ENCODE measurements at places on chromosomes 16 and 17.

DNA sequence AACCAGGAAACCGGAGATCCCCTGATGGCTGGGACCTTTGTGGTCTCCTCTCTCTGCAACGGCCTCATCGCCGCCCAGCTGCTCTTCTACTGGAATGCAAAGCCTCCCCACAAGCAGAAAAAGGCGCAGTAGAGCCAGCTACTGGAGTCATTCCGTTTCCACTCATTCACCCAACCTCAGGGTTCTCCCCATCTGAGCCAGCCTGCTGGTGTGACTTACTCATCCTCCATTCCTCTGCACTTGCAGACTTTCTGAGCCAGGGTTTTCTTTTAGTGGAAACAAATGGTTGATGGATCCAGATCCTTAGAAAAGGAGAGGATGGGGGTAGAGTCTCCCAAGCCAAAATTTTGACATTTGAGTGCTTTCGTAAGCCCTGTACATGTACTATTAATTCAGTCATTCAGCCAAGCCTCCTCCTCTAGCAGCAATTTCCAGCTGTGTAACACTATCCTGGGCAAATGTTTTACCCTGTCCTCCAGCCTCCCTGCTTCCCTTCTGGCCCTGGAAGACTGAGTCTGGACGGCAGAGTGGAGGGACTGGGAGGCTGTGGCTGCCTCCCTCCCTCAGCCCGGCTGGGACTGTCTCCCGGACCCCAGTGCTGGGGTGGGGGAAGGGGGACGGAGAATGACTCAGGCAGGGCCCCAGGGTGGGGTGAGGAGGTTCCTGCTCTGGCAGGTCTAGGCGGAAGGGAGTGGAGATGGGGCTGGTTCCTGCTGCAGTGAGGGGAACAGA lies 2.3 kb downstream of the SOX15 start:
- DNase-seq, result no peak

- DNase-seq, result no peak
Observed at GRCh38 chr16:81004646-81005353, 1.9 kb downstream of the CMC2 start.

DNA sequence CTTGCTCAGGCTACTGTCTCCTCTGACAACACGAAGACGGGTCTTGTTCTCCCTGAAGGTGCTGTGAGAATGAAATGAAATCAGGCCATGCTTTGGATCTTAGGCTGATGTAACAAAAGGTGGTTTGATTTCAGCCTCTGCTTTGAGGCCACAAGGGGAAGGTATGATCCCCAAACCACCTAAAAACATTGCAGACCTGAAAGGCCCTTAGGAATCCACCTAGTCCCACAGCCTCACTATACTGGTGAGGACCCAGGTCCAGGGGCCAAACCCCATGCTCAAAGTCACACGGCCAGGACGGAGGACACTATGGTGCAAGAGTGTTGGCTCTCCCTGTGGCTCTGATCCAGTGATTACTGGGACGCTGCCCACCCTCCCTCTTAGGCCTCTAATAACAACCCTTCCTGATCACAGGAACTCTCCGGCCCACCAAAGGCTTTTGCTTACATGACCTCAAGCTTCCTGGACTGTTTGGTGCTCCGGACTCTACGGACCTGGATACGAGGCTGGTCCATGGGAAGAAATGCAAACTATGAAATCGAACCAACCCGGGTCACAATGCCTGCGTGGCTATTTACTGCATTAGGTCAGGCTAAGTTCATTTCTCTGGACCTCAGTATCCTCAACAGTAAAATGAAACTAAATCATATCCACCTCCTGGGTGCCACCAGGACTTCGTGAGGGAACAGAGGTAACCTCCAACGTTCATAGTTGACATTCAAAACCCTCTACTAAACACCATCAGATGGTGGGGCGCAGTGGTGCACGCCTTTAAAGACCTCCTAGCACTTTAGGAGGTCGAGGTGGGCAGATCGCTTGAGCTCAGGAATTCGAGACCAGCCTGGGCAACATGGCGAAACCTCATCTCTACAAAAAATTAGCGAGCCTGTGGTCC lies 1.5 kb downstream of the TRIM25 start:
- no peak for DNase-seq

- no peak for DNase-seq
Observed at GRCh38 chr17:336110-337021, 16.2 kb downstream of the RPH3AL start.

- DNase-seq, result no peak
Observed at GRCh38 chr17:65742403-65743307, 181.2 kb upstream of the AXIN2 start.

GRCh38 chr16:85872734-85873133 lies 26.2 kb upstream of the IRF8 start:
- DNase-seq, result no peak

DNA sequence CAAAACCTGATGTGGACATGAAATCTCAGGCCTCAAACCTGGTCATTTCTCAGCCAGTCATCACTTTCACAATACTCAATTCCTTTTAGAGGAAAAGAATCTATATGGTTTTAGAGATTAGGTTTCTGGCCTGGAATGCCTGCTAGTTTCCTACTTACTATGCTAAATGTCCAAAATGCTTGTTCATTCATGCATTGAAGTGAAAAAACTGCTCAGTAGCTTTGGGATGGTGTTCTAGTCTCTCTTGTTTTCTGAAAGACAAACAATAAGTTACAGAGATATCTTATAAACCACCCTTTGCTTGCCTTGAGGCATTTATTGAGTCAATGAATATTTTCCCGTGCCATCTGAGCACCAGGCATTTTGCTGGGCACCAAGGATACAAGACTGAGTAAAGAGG lies 1146.5 kb upstream of the GOT2 start:
- no peak for DNase-seq

GRCh38 chr17:49502254-49502653 lies 7.2 kb downstream of the NGFR start:
- DNase-seq, result no peak

GRCh38 chr16:87849419-87850008 lies 19.8 kb downstream of the SLC7A5 start:
- no peak for DNase-seq

GRCh38 chr16:12097523-12098428 lies 121.2 kb downstream of the SNX29 start:
- no peak for DNase-seq

- DNase-seq, result no peak
Observed at GRCh38 chr16:87437911-87438610, 45.9 kb downstream of the MAP1LC3B start.

GRCh38 chr17:14942526-14943190 lies 322.5 kb downstream of the PMP22 start:
- DNase-seq, result no peak

- DNase-seq, result no peak
Observed at GRCh38 chr17:71485426-71485825, 635.4 kb upstream of the SOX9 start.

DNA sequence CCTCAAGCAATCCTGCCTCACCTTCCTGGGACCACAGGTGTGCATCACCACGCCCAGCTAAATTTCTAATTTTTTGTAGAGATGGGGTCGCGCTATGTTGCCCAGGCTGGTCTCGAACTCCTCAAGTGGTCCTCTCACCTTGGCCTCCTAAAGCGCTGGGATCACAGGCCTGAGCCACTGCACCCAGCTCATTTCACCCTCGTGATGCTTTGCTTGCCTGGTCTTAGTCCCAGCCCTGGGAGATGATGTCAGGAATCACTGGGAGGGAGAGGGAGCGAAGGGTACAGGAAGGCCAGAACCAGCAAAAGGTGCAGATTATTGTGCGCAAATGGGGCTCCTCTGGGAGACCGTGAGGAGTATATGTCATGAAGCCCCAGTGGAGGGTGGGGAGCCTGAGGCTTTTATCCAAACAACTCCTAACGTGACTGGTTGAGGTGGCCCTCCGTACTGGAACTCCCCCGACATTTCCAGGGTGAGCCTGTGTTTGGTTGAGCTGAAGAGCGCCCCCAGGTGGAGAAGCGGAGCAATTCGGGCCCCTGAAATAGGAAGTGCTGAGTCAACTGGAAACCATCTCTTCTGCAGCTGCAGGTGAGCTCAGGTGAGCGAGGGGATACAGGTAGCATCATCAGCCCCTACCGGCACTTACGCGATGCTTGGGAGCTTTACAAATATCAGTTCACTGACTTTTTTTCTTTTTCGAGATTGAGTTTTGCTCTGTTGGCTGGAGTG lies 41.2 kb upstream of the HAPSTR1 start:
- DNase-seq, result no peak

GRCh38 chr16:80583466-80583865 lies 42.7 kb downstream of the DYNLRB2 start:
- DNase-seq, result no peak

GRCh38 chr17:50866950-50867362 lies 802 bp upstream of the TOB1 start:
- no peak for DNase-seq

GRCh38 chr17:4648741-4649140 lies 7.3 kb upstream of the ALOX15 start:
- peak; percentile 55 for DNase-seq

- DNase-seq, result no peak
Observed at GRCh38 chr16:79805621-79806020, 205.1 kb upstream of the MAF start.

- DNase-seq, result no peak
Observed at GRCh38 chr17:33202021-33202420, 91.1 kb downstream of the ASIC2 start.

- no peak for DNase-seq
Observed at GRCh38 chr17:11330826-11331225, 89.8 kb downstream of the SHISA6 start.

GRCh38 chr17:58534331-58534730 lies 19.9 kb upstream of the MTMR4 start:
- DNase-seq, result no peak

- DNase-seq, result no peak
Observed at GRCh38 chr16:58733248-58733670, 857 bp downstream of the GOT2 start.

DNA sequence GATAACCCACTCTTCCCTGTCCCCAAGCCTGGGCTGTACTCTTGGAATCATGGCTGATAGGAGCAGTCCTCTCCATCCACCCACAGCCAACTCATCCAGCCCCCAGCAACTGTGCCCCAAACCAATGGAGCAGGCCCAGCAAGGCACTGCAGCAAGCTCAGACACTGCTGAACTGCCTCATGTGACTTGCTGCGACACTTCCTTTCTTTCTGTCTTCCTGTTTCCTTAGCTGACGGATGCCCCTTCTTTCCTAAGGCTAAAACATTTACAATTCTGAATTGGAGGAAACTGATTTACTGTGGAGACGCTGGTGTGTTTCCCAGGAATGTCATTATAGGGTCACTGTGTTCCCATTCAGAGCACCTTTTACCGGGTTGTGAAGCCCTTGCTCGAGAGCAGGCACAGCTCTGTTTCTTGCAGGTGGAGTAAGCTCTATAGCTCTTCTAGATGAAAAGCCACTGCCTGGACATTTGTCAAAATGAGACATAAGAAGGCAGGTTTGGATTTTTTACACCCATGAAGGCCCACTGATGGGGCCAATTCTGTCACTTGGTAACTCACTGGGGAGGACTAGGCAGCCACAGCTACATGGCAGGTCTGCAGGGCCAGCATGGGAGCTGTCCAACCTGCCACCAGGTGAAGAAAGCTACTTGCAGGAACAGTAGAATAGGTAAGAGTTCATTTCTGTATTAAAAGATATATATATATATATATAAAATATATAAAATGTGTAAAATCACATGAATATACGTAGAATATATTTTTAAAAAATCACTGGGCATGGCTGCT lies 27.4 kb downstream of the TMEM11 start:
- DNase-seq, result no peak

DNA sequence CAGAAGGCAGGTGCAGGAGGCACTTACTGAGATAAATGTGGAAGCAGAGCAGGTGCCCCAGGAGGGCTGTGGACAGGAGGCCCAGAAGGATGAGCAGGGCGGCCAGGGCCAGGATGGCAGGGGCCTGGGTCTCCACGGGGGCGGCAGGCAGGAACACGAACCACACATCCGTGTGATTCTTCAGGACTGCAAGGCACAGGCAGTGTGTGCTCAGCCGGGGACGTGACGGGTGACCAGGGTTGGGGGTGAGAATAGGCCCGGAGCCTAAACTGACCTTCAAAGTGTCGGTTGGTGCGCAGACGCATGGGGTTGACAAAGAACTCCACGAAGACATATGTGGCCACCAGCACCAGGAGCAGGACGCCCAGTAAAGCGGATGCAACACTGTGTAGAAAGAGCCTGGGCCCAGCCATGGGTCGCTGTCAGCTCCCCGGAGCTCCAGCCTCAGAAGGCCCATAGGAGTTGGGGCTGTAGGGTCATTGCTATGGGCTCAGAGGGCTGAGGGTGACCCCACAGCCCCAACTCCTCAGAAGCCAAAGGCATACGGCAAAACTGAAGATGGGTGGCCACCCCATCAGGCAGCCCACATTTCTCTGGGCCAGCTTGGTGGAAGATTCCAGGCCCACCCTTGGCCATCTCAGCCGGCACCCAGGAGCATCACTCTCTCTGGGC lies 5.4 kb upstream of the TPPP3 start:
- DNase-seq, result no peak

- peak; percentile 25 for DNase-seq
Observed at GRCh38 chr17:31842195-31843069, 16.6 kb downstream of the COPRS start.

DNA sequence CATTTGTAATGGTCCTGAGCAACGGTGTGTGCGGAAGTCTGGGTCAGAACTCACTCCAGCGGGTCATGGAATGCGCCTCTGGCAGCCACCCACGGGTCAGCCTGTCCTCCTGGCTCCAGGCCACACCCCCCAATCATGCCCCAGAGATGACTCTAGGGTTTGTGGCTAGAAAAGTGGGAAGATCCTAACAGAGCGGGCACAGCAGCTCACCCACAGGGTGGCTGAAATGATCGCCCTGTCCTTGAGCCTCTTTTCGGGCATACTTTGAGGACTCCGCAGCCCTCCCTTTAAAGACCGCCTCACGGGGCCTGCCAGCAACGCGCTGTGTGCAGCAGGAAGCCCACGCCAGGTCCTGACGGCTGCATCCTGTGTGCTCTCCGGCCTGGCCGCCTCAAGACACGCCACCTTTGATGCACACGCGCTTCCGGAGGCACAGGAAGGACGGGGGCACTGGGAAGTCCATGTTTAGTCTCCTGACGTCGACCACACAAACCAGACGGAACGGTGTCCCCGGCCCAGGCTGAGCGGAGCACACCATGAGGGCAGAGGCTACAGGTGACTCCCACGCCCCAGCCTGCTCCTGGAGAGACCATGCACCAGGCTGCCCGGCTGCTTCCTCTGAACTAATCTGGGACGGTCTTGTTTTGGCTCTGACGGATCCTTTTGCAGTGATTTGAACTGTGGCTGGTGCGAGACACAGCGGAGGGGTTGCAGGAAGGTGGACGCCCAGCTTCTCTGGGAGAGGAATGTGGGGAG lies 92.9 kb downstream of the TBC1D16 start:
- no peak for DNase-seq

GRCh38 chr16:84609563-84610177 lies 8.2 kb downstream of the COTL1 start:
- no peak for DNase-seq

- no peak for DNase-seq
Observed at GRCh38 chr16:87757841-87758426, 7.9 kb downstream of the KLHDC4 start.

DNA sequence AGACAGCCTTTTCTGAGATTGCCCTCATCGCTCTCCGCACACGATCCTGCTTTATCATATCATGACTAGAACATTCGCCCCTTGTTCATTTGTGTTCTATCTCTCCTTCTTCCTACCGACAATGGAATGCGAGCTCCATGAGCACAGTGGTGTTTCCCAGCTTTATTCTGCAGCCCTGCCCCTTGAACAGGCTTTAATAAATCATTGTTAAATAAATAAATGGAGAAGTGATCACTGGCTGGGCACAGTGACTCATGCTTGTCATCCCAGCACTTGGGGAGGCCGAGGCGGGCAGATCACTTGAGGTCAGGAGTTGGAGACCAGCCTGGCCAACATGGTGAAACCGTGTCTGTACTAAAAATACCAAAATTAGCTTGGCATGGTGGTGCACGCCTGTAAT lies 1063.3 kb upstream of the EEF2KMT start:
- DNase-seq, result no peak
